RPMI8226 (cell line): ENCODE measurements at places on chromosomes 2 and 18.

- no peak for DNase-seq
Observed at GRCh38 chr2:49359721-49360406, 205.5 kb upstream of the FSHR start.

- no peak for DNase-seq
Observed at GRCh38 chr2:75870133-75870532, 159.4 kb upstream of the GCFC2 start.

- DNase-seq, result no peak
Observed at GRCh38 chr18:74539289-74539688, 5.0 kb downstream of the CNDP1 start.

DNA sequence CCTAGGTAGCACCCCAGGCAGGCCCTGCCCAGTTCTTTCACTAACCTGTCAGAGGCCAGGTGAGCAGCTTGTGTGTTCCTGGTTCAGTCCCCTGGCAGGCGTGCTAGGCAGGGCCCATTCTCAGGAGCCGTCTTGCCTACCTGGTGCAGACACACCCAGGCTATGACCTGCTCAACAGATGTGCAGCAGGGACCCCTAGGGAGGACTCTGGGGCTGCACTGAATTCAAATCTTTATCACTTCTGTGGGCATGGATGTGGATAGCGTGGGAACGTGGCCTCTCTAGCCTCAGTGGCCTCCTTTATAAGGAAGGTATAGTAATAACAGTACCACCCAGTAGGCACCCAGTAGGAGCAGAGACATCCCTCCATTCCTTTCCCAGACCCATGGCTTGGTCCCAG, 48.4 kb downstream of the PLEKHB2 start:
- no peak for DNase-seq

GRCh38 chr2:2663401-2664036, 332.4 kb upstream of the MYT1L start:
- no peak for DNase-seq

DNA sequence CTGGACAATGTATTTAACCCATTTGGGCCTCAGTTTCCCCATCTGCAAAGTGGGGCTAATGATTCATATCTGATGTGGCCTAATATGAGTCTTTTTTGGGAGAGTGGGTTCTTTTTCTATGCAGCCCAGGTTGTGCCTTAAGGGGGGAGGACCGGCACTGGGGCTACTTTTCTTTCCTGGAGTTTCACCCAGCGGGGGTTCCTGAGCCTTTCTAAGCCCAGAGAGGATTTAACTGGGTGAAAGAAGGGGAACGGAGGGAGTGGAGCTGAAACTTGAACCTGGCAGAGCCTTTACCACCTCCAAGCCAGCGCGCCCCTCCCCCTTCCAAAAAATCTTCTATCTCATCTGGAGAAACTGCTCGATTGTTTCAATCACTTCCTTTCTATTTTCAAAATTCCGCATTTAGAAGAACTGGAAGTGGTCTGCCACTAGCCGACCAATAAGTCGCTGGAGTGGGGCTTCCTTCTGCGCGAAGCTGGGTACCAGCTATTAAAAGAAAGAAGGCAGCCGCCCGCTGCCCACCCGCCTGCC, 205.0 kb upstream of the SMAD2 start:
- no peak for DNase-seq

DNA sequence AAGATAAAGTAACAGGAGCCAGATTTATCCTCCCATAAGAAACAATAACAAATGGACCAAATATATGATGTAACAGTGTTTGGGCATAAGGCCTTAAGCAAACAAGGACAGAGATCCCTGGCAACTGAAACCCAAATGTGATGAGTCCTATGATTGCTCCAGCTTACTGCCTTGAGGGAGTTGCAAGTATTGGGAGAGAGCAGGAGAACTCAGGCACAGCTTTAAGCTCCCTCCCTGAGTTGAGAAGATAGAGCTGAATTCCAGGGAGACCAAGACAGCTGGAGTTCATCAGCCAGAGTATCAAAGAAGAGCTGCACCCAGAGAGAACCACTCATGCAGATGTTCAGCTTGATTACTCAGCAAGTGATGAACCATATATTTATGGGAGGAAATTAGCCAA, 814.5 kb upstream of the RAB6C start:
- DNase-seq, result no peak

- peak; percentile 99 for DNase-seq
Observed at GRCh38 chr2:74198461-74199274, at the start of gene MTHFD2. Gene MTHFD2 (plus strand): TSS chr2:74198615. CDS start chr2:74198642, 27 bp downstream.

GRCh38 chr18:50753311-50753710, 66.5 kb downstream of the MRO start:
- peak; percentile 21 for DNase-seq

GRCh38 chr18:57618910-57619309, 2.7 kb downstream of the NARS1 start:
- no peak for DNase-seq

DNA sequence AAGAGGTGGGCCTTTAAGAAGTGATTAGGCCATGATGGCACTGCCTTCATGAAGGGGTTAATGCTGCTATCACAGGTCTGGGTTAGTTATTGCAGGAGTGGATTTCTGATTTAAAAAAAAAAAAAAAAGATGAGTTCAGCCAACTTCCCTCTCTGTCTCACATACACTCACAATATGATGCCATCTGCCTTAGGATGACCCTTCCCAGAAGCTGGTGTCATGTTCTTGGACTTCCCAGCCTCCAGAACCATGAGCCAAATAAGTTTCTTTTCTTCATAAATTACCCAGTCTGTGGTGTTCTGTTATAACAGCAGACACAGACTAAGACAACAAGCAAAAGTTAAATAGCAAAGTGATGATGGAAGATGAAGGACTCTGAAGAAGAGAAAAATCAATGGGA, 179.7 kb upstream of the ETAA1 start:
- DNase-seq, result no peak

DNA sequence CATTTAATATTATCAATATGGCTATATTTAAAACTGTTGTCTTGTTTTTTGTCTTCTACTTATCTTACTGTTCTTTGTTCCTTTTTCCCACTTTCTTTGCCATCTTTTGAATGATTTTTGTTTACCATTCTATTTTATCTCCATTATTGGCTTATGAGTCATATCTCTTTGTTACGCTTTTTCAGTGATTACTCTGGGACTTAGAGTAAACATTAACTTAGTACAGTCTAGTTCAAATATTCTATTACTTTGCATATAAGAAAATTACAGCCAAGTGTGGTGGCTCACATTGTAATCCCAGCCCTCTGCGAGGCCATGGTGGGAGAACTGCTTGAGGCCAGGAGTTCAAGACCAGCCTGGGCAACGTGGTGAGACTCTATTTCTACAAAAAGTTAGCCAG, 26.1 kb downstream of the ADCY3 start:
- DNase-seq, result no peak

GRCh38 chr18:9775178-9775577, 67.1 kb downstream of the RAB31 start:
- no peak for DNase-seq

- no peak for DNase-seq
Observed at GRCh38 chr2:33278245-33278943, 198.1 kb upstream of the RASGRP3 start.

DNA sequence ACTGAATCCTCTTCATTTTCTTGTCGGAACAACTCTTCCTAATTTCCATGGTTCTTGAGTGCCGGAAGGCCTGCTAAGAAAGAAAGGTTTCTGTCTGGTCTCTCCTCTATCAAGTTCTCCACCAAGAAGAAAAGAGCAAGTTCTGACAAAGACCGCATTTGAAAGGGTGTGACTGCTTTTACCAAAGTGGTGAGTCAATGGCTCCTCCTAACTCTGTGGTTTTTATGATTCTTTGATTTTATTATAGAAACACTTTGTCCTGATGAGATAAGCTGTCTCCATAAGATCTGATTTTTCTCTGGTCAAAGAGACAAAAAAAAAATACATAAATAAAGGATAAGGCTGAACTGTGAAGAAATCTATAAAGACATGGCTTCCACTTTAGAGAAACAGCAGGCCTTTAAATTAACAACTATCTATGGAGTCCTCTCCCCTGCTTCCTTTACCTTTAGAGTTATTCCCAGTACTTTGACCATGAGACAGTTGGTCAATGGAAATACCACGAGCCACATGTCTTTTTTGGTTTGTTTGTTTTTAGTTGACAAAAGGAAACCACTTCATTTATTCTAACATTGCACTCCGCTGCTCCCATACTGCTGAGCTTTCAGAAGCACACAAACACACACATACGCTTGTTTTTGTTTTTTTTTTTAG, 67.7 kb downstream of the REL start:
- DNase-seq, result no peak

DNA sequence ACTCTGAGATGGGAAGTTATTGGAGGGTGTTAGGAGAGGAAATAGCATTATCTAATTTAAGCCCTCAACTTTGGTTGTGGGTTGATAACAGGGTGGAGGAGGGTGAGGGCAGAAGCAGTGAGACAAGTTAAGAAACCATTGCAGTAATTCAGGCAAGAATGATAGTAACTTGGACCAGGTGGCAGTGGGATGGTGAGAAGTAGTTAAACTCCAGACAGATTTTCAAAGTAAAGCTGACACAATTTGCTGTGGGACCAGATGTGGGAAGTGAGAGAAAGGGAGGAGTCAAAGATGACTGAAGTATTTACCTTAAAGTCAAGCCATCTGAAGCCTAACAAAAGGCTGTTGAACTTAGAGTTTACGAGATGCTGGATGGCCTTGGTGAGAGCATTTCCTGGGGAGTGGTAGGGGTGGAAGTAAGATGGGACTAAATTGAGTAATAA, 163.2 kb upstream of the KLF7 start:
- DNase-seq, result no peak

- DNase-seq, result no peak
Observed at GRCh38 chr2:46647766-46648742, 168.7 kb downstream of the TMEM247 start.

- DNase-seq, result no peak
Observed at GRCh38 chr2:24304631-24305030, 55.7 kb downstream of the ITSN2 start.

GRCh38 chr2:186349508-186349907, 136.6 kb upstream of the ZC3H15 start:
- DNase-seq, result peak; percentile 77

DNA sequence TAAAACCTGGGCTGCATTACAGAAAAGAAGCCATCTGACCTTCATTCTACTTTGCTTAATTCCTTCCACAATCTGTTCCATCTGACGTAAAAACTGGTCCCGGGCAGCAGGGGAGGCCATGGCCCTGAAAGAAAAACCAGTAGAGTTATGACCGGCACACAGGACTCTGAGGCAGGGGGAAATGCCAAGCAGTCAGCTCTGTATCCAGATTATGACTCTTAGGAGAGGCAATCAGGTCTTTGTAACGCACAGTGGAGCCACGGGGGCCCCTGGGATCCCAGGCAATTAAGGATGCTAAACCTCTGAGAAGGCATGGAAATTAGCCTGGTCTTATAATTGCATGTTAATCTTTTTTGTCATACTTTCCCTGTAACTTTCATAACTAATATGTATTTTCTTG, 78.4 kb downstream of the CCDC93 start:
- DNase-seq, result no peak

- no peak for DNase-seq
Observed at GRCh38 chr2:215915441-215915840, 97.9 kb downstream of the MREG start.

DNA sequence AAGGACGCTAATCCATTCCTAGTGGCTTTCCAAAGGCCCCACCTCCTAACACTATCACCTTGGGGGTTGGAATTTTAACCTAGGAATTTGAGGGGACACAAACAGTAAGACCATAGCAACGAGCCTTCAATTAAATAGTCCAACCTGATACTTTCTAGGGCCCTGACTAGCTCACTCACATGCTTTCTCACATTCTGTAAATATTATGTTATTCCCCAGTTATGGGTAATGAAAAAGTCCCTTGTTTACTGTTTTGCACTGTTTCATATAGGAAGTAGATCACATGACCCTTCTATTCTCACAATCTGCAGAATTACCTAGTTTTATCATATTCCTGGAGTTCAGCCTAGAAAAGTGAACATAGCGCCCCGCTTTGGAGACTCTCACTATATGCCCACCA, 1212.1 kb upstream of the ACVR2A start:
- no peak for DNase-seq

GRCh38 chr2:215635071-215635787, 199.4 kb upstream of the FN1 start:
- DNase-seq, result peak; percentile 43

DNA sequence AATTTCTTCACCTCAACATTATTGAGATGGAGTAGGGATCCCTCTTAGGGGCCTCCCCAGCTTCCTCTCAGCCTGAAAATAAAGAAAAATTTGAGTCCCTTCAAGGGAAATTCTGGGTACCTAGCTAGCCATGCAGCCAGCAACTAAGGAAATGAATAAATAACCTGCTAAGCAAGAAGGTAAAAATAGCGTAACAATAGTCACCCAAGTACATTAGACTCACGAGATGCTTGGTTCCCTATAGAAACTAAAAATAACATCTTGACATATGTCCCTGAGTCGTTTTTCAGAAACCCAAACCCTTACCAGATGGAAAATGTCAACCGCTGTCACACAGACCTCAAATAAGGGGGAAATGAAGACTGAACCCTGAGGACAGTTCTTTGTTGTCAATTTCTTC, 51.9 kb downstream of the CACNB4 start:
- no peak for DNase-seq

DNA sequence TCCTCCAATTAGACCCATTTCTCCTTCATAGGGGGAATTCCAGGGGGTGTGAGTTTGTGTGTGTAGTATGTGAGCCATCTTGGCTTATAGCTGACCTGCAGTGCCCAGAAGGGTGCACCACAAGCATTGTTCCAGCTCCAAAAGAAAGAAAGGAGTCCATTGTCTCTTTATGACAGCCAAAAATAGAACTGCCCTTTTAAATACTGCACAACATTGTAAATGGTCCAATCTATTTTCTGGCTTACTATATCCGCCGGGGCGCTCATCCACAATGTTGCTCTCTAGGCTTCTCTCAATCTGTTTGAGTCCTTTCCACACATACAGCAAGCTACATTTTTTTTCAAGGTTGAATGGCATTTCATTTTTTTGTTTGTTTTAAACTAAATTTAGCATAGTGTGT, 517.5 kb downstream of the STK39 start:
- DNase-seq, result no peak

DNA sequence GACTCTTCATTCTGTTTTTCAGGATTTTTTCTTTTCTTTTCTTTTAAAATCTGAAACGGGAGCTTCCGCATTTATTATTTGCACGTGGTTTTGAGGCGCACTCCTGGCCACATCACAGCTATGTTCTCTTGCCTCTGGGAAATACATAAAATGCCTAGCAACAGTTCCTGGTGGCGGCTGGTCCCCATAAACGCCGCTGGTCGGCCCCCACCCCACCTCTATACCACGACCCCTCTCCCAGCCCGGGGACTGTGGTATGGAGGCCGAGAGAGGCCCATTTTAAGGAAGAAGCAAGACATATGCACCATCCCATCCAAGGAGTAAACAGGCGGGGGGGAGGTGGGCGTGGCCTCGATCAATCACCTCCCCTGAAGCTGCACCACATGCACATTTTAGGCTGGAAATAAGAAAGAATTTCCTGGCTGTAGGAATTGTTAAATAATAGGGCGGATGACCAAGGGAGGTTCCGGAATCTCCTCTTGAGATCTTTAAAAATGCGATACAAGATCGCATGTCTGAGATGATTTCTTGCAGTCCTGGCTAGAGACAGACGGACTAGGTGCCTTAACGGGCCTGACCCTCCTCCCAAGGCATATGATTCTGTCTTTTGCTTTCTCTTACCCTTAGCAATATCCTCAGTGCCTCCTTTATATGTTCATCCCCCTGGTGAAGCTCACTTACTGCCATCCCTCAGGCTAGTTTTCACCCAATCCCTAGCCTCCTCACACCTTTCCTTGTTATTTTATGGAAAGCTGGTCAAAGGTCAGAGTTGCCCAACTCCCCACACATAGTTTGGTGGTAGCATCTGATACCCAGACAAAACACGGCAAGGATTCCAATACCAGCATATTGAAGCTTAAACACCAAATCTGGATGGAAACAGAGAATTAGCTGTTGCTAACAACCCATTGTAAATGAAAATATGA, 82.4 kb downstream of the BCL2 start:
- DNase-seq, result no peak
